Stimulated activated memory B cell treated with anti-CD40 and anti-IgM and Interleukin-4, amounts not matched to agents 10 μg/mL and 1 μg/mL and 100 μg/mL, for 72 hours (primary cell): ENCODE measurements at places on chromosomes 3 and 15.

GRCh38 chr3:107345822-107346405 lies 31.3 kb upstream of the CCDC54 start:
- no peak overlapping the region for H3K27ac ChIP-seq
- H3K36me3 ChIP-seq = no peaks in the 10 kb centered on the region
- H3K4me1 ChIP-seq = no peaks in the 10 kb centered on the region
- peak; percentile 47 for ATAC-seq
- H3K27me3 ChIP-seq = no peaks in the 10 kb centered on the region

GRCh38 chr15:29859973-29860715 lies 37.9 kb upstream of the TJP1 start:
- no peaks in the 10 kb centered on the region for H3K4me1 ChIP-seq
- H3K36me3 ChIP-seq = no peaks in the 10 kb centered on the region
- no peak overlapping the region for H3K27ac ChIP-seq
- peaks cover under 1% of the 10 kb centered on the region for H3K27me3 ChIP-seq
- no peak overlapping the region for H3K4me3 ChIP-seq

GRCh38 chr3:116863822-116864589 lies 154.4 kb downstream of the TUSC7 start:
- no peaks in the 10 kb centered on the region for H3K27me3 ChIP-seq
- no peaks in the 10 kb centered on the region for H3K4me1 ChIP-seq
- peak; percentile 64 for ATAC-seq
- no peak overlapping the region for H3K27ac ChIP-seq
- no peak overlapping the region for H3K4me3 ChIP-seq
- H3K36me3 ChIP-seq = no peaks in the 10 kb centered on the region

- no peak for ATAC-seq
- no peaks in the 10 kb centered on the region for H3K36me3 ChIP-seq
- H3K27ac ChIP-seq = no peak overlapping the region
Measured at GRCh38 chr3:18791182-18791581, 357.1 kb upstream of the KCNH8 start.

DNA sequence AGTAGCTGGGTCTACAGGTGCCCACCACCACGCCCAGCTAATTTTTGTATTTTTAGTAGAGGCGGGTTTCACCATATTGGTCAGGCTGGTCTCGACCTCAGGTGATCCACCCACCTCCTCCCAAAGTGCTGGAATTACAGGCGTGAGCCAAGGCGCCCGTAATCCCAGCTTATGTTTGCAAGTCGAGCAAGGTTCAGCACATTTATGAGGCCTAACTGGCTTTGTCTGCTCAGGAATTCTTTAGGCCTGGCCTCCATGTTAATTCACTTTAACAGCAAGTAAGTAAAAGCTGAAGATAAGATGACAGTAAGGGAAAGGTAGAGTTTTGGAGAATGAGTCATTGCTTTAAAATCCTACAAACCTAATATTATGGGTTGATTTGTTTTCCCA lies 24.6 kb downstream of the SIDT1 start:
- ATAC-seq = no peak
- H3K27me3 ChIP-seq = no peaks in the 10 kb centered on the region
- H3K36me3 ChIP-seq = peaks cover 18% of the 10 kb centered on the region
- H3K4me1 ChIP-seq = peaks cover 38% of the 10 kb centered on the region

GRCh38 chr15:65824031-65824743 lies 32.1 kb upstream of the DENND4A start:
- peaks cover 64% of the 10 kb centered on the region for H3K4me1 ChIP-seq
- no peaks in the 10 kb centered on the region for H3K36me3 ChIP-seq
- no peaks in the 10 kb centered on the region for H3K27me3 ChIP-seq
- H3K4me3 ChIP-seq = no peak overlapping the region
- H3K27ac ChIP-seq = peak overlapping the region; percentile 8

DNA sequence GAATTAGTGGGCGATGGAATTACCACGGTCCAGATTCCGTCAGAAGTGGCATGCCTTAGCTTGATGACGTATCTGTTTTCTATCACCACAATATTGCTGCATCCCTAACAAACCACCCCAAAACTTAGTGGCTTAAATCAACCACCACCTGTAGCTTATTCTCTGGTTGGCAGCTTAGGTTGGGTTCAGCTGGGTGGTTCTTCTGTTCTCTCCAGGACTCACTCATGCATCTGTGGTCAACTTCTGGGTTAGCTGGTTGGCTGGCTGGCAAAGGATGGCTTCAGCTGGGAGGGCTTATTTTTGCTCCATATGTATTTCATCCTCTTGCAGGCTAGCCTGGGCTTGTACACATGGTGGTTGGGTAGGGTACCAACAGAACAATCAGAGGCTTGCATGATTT lies 288.8 kb upstream of the LRRFIP2 start:
- no peaks in the 10 kb centered on the region for H3K36me3 ChIP-seq
- H3K4me1 ChIP-seq = no peaks in the 10 kb centered on the region
- no peak for ATAC-seq
- H3K27me3 ChIP-seq = peaks cover 43% of the 10 kb centered on the region
- H3K27ac ChIP-seq = no peak overlapping the region
- no peak overlapping the region for H3K4me3 ChIP-seq

- peaks cover 10% of the 10 kb centered on the region for H3K4me1 ChIP-seq
- no peak for ATAC-seq
- H3K36me3 ChIP-seq = no peaks in the 10 kb centered on the region
- H3K27ac ChIP-seq = no peak overlapping the region
Measured at GRCh38 chr3:121436641-121437040, 109.1 kb downstream of the POLQ start.

GRCh38 chr3:10249833-10250232 lies 1.6 kb downstream of the TATDN2 start:
- H3K4me3 ChIP-seq = peak overlapping the region; percentile 97
- no peaks in the 10 kb centered on the region for H3K27me3 ChIP-seq

DNA sequence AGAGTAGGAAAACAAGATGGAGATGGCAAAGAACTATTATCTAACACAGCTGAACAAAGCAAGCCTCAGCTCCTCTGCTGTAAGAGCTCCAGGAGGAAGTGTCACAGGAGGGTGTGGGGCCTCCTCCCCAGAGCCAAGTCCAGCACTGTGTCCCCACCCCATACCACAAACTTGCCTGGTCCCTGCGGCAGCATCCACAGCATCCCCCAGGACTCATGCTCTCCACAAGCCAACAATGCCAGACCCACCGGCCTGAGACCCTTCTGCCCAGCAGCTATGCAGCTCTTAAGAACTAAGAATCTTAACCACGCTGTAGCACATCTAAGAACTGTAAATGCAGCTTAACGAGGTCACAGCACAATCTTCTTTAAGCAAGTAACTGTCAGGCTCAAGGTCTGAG lies 9.1 kb downstream of the RBM15B start:
- H3K27me3 ChIP-seq = no peaks in the 10 kb centered on the region
- ATAC-seq = no peak
- H3K4me3 ChIP-seq = no peak overlapping the region
- H3K4me1 ChIP-seq = peaks cover 12% of the 10 kb centered on the region

GRCh38 chr3:58462829-58463180 lies 29.1 kb upstream of the KCTD6 start:
- no peak for ATAC-seq
- peaks cover 6% of the 10 kb centered on the region for H3K4me1 ChIP-seq
- no peak overlapping the region for H3K27ac ChIP-seq

DNA sequence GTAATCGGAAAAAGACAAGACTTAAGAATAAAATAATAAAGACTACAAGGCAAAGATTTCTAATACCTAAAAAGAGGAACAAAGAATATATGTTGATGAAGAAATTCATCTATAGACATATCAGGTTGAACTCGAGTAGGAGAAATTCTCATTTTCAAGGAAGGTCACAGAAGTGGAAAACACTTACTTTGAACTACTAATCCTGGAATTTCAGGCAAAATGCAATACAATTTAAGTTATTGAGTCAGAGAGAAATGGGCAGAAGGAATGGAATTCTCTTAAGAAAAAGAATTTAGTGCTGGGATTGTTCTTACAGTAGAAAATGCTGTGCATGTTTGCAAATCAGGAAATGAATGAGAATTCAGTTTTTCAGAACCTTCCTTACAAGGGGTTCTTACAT lies 135.9 kb upstream of the TGFBR2 start:
- H3K36me3 ChIP-seq = no peaks in the 10 kb centered on the region
- no peaks in the 10 kb centered on the region for H3K27me3 ChIP-seq
- H3K27ac ChIP-seq = no peak overlapping the region
- no peak for ATAC-seq

DNA sequence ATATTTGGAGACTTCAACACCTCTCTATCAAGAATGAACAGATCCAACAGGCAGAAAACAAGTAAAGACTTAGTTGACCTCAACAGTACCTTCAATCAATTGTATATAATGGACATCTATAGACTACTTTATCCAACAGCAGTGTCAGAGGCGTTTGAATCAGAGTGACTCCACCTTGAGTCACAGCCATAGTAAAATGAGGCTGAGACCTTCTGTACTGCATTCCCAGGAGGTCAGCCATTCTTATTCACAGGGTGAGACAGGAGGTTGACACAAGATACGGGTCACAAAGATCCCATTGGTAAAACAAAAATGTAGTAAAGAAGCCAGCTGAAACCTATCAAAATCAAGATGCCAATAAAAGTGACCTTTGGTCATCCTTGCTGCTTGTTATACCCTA lies 299.8 kb downstream of the CNTN3 start:
- no peaks in the 10 kb centered on the region for H3K36me3 ChIP-seq
- no peak overlapping the region for H3K4me3 ChIP-seq
- no peaks in the 10 kb centered on the region for H3K4me1 ChIP-seq
- no peak for ATAC-seq
- H3K27ac ChIP-seq = no peak overlapping the region

- no peak overlapping the region for H3K27ac ChIP-seq
- ATAC-seq = peak; percentile 83
- H3K4me1 ChIP-seq = no peaks in the 10 kb centered on the region
- peaks cover 35% of the 10 kb centered on the region for H3K27me3 ChIP-seq
Measured at GRCh38 chr15:60255390-60255789, 142.4 kb downstream of the ANXA2 start.

DNA sequence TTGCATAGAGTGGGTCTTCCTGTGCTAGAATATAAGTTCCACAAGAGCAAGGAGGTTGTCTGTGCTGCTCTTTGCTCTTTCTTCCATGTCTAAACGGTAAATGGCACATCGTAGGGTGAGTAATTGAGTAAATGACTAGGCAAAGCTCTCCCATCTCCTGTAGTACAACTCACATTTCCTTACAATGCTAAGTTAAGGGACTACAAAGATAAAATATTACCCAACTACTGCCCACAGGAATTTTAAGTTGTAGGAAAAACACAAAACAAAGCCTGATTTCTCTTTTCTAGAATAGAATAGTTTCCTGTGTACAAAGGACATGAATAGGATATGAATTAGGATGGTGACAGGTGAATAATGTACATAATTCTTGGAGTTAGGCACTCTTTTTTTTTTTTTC lies 19.9 kb upstream of the LRIG1 start:
- H3K27me3 ChIP-seq = peaks cover 63% of the 10 kb centered on the region
- no peaks in the 10 kb centered on the region for H3K36me3 ChIP-seq
- no peak overlapping the region for H3K27ac ChIP-seq
- no peak for ATAC-seq
- peaks cover 6% of the 10 kb centered on the region for H3K4me1 ChIP-seq

- H3K36me3 ChIP-seq = peaks cover 13% of the 10 kb centered on the region
- H3K27me3 ChIP-seq = no peaks in the 10 kb centered on the region
- no peak for ATAC-seq
Measured at GRCh38 chr3:108564564-108564963, 24.7 kb downstream of the CIP2A start.

GRCh38 chr15:68921926-68922325 lies 8.4 kb upstream of the SPESP1 start:
- no peak for ATAC-seq
- H3K4me1 ChIP-seq = peaks cover 8% of the 10 kb centered on the region
- H3K27me3 ChIP-seq = peaks cover 22% of the 10 kb centered on the region
- H3K4me3 ChIP-seq = no peak overlapping the region
- H3K36me3 ChIP-seq = no peaks in the 10 kb centered on the region
- no peak overlapping the region for H3K27ac ChIP-seq

- no peaks in the 10 kb centered on the region for H3K27me3 ChIP-seq
- H3K4me1 ChIP-seq = peaks cover 12% of the 10 kb centered on the region
- peaks cover 31% of the 10 kb centered on the region for H3K36me3 ChIP-seq
- no peak overlapping the region for H3K4me3 ChIP-seq
Measured at GRCh38 chr15:49627407-49627877, 6.6 kb downstream of the DTWD1 start.

DNA sequence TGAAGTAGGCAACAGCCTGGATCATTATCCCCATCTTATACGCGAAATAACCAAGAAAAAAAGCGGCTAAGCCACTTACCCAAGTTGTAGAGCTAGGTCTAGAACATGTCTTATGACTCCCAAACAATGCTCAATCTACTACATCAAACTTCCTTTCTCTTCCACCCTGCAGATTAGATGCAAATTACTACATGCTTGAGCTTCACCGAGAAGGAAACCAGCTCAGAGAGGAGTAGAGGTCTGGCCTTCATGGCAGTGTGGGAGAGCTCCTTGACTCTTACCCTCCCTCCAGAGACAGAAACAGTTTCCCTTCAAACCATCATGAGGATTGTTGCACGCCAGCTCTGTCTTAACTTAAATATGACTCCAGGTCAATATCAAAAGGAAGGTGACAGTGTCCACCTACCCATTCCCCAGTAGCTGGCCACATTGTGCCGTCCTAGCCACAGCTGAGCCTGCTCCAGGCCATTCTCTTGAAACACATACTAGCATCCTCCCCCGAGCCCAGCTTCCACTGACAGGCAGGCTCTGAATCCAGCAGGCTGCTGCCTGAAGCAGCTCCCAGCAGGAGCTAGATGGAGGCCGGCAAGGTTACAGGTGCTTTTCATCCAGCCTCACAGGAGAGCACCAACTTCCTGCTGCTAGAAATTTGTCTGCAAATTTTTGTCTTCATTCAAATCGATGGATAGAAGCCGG lies 56.8 kb downstream of the CPN2 start:
- peaks cover 42% of the 10 kb centered on the region for H3K27me3 ChIP-seq
- H3K4me1 ChIP-seq = peaks cover 11% of the 10 kb centered on the region
- peaks cover 5% of the 10 kb centered on the region for H3K36me3 ChIP-seq

DNA sequence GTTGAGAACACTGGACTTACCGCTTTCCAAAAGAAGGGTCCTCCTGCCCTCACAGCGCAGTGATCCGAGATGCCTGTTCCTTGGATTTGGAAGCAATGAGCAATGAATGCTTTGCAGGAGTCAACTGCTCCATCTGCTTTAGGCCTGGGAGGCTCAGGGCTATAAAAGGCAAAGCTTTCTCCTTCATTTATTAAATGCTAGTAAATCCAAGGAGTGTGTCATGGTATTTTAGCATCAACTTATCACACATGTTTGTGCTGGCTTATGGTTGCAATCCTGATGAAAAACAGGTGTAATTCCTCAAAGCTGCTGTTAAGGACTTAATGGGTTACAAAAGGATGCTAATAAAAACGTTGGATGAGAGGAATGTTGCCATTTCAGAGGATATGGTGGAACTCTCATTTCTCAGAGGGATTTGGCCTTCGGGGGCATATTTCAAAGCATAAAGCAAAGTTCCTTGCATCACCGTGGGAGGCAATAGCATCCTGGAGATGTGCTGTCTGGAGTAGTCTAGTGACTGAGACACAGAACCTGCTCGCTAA lies 158.5 kb upstream of the TPM1 start:
- no peaks in the 10 kb centered on the region for H3K36me3 ChIP-seq
- no peak overlapping the region for H3K27ac ChIP-seq
- no peak overlapping the region for H3K4me3 ChIP-seq
- no peak for ATAC-seq
- peaks cover 36% of the 10 kb centered on the region for H3K27me3 ChIP-seq

- H3K27ac ChIP-seq = no peak overlapping the region
- ATAC-seq = no peak
- H3K4me3 ChIP-seq = no peak overlapping the region
- no peaks in the 10 kb centered on the region for H3K4me1 ChIP-seq
- no peaks in the 10 kb centered on the region for H3K36me3 ChIP-seq
Measured at GRCh38 chr3:146177519-146177918, 16.5 kb upstream of the PLOD2 start.

GRCh38 chr15:79339588-79340314 lies 28.8 kb downstream of the TMED3 start:
- H3K27me3 ChIP-seq = no peaks in the 10 kb centered on the region
- no peaks in the 10 kb centered on the region for H3K4me1 ChIP-seq
- no peak overlapping the region for H3K27ac ChIP-seq
- H3K4me3 ChIP-seq = no peak overlapping the region
